ENCODE measurements at places on chromosomes 12 and 14. TPM values are rescaled to one million over a fixed set of nuclear protein-coding genes. Genes with fewer than 3 reads are reported as not detected.

DNA sequence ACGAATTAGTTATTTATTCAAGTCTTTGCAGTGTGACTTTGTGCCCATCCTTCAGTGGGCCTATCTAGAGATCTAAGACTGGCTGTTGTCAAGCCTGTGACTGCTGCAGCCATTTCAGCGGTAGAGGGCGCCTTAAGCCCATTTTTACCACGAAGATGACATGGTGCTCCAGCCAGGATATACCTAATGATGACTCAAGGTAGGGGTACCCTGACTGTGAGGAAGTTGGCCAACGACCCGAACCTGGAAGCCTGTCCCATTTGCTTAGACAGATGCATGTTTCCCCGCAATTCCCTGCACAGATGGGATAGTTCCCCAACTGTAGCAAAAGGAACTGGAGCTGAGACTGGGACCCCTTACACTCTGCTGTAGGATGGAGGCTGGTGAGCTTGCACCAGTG, 41.3 kb downstream of the RAB3IP start:
- peak; percentile 34 for DNase-seq

- DNase-seq, result no peak
These were observed 58.3 kb downstream of the CCNK start for GRCh38 chr14:99539491-99539890.

DNA sequence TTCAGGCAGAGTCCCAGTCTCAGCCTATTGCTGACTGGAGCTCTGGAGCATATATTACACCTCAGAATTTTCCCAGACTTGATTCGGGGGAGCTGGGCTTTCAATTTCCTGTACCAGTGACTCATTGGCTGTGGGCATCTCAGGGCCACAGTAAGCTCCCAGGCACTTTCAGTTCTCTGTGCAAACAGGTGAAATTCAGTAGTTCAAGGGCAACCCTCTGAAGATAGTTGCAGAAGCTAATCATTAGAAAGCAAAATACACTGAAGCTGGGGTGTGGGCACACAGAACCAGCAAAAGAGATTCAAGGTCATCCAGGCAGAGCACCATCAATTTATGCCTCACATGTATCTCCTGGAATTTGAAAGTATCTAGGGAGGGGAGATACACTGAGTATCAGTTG, 8.1 kb upstream of the NIN start:
- DNase-seq, result peak; percentile 54

The SPIC gene
- total RNA-seq, result not detected

- DNase-seq, result no peak
These were observed 73.5 kb downstream of the ARF6 start for GRCh38 chr14:49966304-49966809.

- DNase-seq, result no peak
These were observed 421.2 kb downstream of the CCDC91 start for GRCh38 chr12:28611449-28611848.

DNA sequence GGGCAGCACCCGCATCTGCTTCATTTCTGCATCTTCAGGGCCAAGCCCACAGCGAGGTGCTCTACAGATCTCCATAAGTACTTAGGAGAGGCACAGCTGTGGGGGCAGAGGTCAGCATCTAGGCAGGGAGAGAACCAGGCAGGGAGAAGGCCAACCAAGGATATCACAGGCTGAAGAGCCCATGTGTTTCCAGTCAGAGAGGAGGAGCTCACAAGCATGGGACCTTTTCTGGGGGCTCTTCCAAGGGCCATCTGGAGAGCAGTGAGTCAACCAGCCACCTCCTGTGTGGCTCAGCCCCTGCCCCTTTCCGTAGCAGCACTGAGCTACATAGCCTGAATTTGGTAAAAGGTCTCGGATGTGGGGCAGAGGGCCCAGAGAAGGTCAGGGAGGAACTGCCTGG, 78.5 kb downstream of the ARL6IP4 start:
- DNase-seq, result no peak

DNA sequence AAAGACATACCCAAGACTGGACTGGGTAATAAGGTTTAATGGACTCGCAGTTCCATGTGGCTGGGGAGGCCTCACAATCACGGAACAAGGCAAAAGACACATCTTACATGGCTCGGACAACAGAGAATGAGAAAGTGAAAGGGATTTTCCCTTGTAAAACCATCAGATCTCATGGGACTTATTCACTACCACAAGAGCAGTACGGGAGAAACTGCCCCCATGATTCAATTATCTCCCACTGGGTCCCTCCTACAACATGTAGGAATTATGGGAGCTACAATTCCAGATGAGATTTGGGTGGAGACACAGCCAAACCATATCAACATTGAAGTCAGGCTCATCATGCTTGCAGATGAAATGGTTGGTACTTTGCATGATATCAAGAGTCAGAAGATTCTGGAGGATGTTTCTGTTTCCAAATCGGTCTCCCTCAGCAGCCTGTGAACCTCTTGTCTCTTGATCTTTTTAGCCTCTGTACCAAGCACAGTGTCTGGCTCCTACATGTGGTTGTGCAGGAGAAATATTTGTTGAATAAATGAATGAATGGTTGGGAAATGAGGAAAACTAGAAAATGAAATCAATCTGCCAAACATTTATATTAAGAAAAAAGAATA, 98.6 kb downstream of the VRK1 start:
- no peak for DNase-seq
